ENCODE measurements at places on chromosomes 1 and 21.

- no peak for DNase-seq
These were observed 104.6 kb downstream of the PLXNA2 start for GRCh38 chr1:208139434-208140045.

- no peak for DNase-seq
These were observed 288.3 kb downstream of the PTPRC start for GRCh38 chr1:198927129-198927528.

DNA sequence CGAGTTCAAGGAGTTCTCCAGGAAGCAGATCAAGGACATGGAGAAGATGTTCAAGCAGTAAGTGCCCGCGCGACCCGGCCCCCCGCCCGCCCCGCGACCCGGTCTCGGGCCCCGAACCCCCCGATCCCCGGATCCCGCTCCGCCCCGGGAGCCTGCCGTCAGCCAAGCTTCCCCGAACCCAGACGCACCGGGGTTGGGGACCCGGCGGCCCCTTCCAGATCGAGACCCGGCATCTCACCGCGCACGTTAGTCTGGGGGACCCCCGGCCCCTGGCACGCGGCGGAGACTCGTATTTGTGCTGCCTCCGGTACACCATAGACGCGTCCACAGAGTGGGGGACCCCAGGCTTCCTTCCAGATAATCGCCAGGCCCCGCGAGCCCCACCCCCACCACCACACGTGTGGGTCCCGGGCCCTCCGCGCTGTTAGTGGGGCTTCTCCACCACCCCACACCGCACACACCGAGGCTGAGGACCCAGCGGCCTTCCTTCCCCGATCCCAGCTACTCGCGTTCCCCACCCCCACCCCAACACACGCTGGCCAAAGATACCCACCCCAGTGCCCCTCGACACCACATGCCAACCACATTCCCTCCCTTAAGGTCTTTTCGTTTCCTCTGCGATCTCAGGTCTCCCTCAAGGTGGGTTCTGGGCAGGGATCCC is 665 bp downstream of the EFHD2 start:
- no peak for DNase-seq

DNA sequence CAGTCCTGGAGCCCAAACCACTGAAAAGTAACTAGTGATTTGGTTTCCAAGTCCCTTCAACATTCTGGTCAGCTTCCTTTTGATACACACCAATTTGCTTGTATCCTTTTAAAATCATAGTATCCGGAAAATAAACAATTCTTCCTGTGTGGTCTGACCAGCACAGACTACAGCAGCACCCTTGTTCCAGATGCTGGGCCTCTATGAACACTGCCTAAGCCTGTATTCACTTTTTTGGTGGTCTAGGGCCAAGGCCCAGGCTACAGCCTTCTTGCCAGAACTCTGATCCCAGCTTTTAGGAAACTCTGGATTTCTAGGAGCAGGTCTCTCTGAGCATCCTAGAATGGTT is 801 bp upstream of the DDAH1 start:
- no peak for DNase-seq

DNA sequence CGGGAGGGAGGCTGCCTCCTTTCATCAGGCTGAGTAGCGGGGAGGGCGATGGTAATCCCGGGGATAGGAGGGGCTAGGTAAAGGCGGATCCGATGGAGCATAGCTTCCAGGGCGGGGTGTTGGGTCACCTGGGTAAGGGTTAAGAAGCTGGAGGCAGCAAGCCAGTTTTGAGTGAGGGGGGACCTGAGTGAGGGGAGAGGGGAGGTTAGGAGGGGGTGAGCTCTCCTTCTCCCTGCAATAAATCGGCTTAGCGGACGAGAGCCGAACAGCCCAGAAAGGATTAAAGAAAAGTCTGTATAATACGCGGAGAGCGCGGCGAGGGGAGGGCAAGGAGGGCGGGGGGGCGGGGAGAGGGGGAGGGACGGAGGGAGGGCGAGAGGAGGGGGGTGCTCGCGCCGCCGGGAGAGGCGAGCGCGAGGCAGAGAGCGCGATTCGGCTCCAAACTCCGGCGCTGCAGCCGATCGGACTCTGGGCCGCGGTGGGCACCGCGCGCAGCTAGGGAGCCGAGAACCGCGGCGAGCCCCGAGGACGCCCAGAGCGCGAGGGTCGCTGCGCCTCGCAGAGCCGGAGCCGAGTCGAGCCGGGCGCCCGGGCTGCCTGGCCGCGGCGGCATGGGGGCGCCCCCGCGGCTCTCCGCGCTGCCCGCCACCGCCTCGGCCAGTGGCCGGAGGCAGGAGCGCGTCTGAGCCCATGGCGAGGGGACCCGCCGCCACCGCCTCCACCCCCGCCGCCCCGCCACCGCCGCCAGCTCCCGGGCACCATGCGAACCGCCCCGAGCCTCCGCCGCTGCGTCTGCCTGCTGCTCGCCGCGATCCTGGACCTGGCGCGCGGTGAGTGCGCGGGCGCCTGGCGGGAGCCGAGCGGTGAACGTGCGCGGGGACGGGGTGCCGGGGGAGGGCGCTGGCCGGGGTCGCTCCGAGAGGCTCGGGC is at the start of gene IGSF21:
Gene IGSF21, plus strand, starts transcription at position 430 of the 930 bp plus-strand sequence. Its CDS starts 331 bp downstream, at position 761.
- no peak for DNase-seq

DNA sequence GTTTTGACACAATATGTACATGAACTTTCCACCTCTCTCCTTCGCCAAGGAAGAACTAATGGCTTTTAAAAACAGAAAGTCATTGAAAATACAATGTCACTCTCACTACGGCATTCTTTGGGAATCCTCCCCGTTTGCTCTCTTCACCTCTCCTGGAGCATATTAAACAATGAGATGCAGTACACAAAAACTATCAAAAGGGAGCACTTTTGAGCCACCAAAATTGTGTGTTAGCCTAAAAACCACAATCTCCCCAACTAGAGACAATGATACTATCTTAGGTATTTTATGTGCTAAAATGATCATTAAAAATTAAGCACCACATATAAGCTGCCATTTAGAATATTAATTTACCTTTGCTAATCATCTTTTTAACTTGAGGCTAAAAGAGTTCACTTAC is 425.5 kb downstream of the KCTD3 start:
- DNase-seq: no peak

DNA sequence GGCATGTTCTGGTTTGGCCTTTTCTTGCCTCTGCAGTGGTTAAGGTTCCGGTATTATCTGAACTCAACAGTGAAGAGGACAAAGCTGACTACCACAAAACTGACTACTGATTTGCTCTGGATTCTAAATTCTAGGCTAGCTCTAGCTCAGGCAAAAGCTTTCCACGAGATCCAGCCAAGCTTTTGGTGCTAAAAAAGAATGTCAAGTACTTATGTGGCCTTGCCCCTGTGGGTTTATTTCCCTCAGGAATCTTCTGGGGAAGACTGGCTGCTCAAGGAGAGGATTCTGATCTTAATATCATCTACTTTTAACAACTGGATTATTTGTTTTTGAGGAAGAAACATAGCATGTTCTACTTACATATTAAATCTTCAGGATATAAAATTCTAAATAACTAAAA is 26.1 kb upstream of the MTMR11 start:
- no peak for DNase-seq

DNA sequence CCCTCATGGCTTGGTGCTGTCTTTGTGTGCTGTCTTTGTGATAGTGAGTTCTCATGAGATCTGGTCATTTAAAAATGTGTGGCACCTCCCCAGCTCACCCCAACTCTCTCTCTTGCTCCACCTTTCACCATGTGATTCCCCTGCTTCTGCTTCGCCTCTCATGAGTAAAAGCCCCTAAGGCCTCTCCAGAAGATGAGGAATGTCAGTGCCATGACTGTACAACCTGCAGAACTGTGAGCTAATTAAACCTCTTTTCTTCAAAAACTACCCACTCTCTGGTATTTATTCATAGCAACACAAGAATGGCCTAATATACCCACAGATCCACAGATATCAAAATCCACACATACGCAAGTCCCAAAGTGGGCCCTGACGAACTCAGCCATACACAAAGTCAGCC is 88.9 kb upstream of the PPP2R5A start:
- DNase-seq: no peak

DNA sequence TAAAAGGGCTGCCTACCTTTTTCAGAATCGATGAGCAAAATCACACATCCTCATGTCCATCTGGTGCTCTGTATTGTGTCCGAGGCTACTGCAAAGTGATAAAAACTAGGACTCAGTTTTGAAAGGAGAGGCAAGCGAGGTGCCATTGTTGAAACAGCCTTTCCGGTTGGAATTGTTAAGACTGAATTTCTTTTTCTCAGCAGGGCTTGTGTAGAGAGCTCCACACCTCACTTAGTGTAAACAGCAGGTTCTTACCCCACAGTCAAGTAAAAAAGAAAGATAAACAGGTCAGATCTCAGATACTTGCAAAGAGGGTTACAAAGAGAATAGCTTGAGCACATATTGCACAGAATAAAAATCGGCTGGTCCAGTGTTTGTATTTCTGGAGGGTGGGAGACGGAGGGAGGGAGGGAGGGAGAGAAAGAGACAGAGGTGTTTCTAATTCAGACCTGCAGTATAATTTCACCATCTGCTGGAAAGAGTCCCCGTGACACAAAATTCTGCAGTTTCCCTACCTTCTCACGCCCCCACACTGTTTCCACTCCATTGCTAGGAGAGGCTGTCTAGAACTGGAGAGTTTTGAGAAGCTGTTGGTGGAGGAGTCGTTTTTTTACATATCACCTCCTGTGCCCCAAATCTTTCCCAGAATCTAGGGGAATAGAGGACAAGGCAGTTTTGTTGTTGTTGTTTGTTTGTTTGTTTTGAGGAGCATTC is 82.5 kb downstream of the EDEM3 start:
- no peak for DNase-seq

Data from brain microvascular endothelial cell (primary cell).